ENCODE measurements at places on chromosomes 3 and 15.
A peak's percentile ranks its signal among the peaks of the same experiment; 100 is the strongest.

GRCh38 chr3:115660646-115661337 lies 37.5 kb downstream of the GAP43 start:
- DNase-seq: no peak

DNA sequence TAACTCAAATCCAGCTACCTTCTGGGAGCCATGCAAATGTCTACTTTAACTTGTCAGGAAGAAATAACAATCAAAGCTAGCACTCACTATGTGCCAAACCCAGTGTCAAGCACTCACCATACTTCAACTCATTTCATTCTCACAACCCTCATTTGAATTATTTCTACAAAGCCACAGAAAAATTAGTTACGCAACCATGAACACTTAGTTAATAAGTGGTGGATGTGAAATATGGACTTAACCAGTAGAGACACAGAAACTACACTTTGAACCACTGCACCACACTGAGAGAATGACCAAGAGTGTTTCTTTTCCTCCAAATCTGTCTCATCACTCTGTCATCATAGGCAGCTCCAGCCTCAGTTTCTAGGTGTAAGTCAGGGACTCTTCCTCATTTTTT lies 91.0 kb upstream of the MBNL1 start:
- no peak for DNase-seq

- no peak for DNase-seq
Observed at GRCh38 chr3:2024713-2025112, 74.0 kb upstream of the CNTN4 start.

DNA sequence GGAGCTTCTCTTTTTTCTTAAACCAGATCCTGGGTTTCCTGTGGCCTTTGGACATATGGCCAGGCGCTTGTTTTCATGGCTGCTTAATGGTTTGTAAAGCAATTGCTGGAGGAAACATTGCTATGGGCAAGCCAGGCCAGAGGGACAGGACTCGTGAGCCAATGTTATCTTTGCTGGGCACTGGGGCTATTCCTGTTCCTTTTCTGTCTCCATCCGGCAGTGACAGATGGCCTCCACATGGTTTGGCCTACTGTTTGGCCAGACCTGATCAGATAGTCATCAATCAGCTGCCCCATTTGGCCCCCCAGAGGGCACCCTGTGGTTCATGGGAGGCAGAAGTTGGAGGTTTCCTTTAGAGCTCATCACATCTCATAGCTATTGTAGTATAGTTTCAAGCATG lies 326.1 kb upstream of the ROPN1 start:
- no peak for DNase-seq

- no peak for DNase-seq
Observed at GRCh38 chr3:129794311-129795185, 99.0 kb downstream of the TMCC1 start.

DNA sequence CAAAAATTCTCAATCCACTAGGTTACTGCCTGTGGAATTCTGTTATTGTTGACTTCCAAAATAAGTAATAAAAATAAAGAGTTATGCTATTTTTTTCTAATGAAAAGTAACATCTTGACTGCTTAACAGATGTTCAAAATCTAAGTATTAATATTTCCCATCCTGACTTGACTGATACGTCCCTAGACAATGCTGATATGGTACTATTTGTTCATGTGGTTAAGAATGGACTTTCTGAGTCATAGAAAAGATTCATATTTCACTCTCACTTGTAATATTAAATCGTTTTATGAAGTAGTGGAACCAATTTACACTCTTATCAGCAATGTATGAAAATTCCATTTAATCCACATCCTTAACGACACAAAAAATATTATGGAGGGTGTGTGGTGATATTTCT lies 104.8 kb upstream of the PLSCR5 start:
- DNase-seq: no peak

DNA sequence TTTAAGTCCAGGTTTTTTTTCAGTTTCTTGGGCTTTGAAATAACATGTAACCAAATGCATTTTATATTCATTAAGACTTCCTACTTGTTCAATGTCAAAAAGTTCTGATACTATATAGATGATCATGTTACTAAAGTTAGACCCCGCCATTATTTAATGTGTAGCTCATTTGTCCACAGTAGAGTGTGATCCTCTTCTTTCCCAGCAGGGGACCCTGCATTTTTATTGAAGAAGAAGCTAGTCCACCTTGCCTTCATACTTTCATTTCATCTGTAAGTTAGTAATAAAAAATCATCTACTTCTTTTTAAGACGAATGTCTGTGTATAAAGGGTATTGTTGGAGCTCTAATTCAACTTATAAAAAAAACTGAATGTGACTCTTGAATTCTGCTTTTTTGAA lies 404.6 kb downstream of the SI start:
- no peak for DNase-seq

GRCh38 chr3:156206157-156206556 lies 85.8 kb downstream of the KCNAB1 start:
- DNase-seq: no peak

- no peak for DNase-seq
Observed at GRCh38 chr15:88124199-88124598, 132.3 kb downstream of the NTRK3 start.

DNA sequence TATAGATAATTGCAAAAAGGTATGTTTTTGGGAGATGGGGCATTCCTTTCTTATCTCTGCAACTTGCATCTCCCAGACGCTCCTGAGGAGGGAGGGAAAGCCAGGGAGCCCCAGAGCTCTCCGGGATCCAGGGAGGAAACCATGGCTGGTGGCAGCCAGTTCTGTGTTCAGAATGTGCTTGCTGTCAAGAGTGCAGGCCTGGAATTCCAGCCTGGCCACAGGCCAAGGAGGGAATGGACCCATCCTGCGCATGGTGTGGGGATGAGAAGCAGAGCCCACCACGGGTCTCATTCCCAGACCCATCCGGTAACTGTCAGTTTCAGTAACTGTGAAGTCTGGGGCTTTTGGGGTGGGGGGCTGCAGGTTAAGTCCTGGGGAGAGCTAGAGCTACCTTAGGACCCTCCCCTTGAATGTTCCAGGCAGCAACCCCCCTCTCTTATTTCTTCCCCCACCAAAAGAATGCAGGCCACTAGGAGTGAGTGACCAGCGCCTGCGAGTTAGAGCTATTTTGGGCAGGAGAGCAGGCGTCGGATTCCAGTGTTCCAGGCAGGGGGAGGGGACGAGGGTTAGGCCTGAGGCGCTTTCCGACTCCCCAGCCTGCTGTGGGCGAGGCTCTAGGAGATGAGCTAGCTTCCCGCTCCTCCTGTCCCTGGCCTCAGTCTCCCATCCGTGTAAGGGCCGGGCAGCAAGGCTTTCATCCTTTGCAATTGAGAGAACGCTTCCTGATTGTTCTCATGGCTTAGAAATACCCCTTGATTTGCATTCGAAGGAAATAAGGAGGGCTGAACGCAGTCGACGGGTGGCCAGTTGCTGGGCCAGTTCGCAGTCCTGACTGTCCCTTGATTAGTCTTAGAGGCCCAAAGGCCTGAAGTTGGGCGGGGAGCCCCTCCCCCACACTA lies 781 bp upstream of the DAG1 start:
- peak; percentile 79 for DNase-seq

DNA sequence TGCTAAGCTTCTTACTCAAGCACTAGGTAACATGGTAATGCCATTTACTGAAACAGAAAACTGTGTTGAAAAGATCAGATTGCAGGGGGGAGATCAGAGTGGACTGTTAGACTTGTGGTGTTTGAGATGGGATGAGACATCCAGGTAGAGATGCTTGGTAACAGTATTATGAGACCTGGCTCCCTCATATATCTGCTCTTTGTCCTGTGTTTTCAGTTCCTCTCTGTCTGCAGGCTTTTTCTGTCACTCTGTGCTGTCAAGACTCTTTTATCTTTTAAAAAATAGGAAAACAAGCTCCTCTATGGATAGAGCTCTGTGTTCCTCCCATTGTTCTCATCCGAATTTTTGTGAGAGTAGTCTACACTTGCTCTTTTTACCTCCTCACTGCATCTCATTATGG lies 48.1 kb downstream of the CALML4 start:
- no peak for DNase-seq

DNA sequence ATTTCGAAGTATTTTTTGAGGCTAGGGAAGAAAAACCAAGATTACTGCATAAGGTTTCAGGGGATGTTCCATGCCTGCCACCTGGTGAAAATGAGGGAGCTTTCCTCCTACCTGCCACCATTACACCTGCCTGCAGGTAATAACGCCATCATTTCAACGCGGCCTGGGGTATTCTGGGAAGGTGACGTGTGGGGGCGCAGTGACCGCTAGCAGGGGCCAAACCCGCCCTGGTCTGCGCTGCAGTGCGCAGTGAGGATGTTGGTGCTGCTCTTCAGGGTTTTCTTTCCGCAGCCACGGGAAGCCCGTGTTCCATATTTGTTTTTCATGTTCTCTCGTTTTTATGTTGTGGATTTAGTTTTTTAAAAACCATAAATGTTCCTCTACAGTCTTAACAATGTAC lies 37.4 kb upstream of the SNRPN start:
- DNase-seq: no peak

- DNase-seq: peak; percentile 78
Observed at GRCh38 chr3:72336821-72337479, 511.3 kb downstream of the SHQ1 start.

GRCh38 chr15:52408823-52409222 lies 113.2 kb upstream of the MYO5C start:
- DNase-seq: no peak

DNA sequence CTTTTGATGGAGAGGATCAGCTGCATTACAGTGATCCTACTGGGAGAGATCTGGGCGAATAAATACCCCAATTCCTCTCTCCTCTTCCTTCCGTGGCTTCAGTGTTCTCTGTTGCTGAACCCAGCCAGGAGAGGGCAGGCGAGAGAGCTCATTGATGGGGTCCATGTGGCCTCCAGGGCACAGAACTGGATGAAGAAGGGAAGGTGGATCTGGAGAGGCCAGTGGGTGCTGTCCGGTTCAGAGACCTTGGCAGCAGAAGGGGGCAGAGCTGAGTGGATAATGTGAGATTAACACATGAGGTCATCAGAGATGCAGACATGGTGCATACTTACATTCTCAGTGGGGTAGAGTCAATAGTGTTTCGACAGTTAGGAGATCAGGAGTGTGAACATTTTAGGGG lies 193.6 kb downstream of the CLSTN2 start:
- DNase-seq: no peak

DNA sequence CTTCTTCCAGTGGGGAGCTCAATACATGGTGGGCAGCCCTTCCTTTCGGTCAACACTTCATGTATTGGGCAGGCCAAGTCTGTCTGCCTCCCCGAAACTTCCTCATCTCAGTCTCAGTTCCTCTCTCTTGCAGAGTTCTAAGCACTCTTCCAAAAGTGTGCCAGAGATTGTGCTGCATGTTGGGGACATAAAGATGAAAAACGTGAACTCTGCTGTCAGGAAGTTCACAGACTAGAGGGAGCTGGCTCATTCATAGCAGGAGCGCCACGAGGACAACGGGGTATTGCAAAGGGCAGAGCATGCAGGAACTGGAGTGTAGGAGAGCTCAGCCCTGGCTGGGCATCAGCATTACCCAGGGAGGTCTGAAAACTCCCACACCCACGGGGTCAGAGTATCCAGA lies 15.3 kb upstream of the EPHB3 start:
- DNase-seq: no peak

GRCh38 chr3:103672346-103672745 lies 1237.5 kb downstream of the ZPLD1 start:
- no peak for DNase-seq

- DNase-seq: no peak
Observed at GRCh38 chr3:197440717-197441303, 115.0 kb downstream of the BDH1 start.

DNA sequence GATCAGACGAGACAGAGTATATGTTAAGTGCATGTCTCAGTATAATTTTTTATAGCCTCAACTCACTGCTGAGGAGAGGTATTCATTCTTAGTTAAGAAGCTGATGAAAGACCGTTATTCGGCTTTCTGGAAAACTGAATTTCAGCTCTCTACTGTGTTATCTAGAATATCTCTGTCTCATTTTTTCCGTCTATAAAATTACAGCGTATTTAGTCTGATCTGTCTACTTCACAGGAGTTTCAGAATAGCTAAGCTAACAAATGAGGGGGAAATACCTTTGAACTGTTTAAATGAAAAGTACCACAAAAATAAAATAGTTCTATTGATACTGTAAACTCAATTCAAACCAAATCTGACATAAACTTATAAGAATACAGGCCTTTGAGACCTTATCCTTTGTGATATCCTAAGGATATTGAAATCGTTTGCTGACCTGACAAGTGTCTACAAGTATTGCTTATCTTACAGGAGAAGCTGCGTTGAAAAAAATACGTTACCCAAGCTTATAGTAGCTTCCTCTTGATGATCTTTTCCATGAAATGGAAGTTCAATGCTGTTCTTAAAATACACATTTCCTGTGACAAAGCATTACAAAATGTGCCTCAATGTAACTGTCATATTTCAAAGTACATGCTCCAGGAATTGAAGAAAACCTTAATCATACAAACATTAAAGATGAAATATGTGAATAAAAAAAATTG lies 104.6 kb downstream of the IL1RAP start:
- no peak for DNase-seq

DNA sequence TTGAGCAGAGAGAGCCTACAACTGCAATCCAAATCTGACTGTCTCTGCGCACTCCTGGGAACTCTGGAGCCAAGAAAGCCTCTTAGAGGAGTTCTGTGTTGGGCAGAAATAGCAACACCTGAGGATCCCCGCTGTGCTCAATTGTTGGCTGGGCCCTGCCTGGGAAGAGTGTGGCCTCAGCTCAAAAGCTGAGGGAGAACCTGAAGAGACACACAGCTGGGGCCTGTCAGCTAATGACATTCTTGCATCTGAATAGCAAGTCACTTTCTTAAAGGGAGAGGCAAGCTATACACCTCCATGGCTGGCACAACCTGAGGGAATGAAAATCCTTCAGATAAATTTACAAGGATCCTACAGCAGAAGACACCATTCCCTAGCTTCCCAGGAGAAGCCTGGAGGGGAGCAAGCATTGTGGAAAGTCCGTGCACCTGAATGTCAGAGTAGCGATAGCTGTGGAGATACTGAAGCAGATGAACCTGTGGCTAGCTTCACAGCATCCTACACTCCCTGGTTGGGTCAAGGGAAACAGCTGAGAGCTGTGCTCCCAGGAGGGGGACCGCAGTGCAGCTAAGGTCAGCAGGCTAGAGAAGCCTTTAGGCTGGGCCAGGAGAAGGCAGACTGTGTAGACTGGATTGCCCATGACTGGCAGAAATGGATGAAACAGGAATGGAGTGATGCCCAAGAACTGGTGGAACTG lies 159.9 kb upstream of the PFN2 start:
- no peak for DNase-seq

DNA sequence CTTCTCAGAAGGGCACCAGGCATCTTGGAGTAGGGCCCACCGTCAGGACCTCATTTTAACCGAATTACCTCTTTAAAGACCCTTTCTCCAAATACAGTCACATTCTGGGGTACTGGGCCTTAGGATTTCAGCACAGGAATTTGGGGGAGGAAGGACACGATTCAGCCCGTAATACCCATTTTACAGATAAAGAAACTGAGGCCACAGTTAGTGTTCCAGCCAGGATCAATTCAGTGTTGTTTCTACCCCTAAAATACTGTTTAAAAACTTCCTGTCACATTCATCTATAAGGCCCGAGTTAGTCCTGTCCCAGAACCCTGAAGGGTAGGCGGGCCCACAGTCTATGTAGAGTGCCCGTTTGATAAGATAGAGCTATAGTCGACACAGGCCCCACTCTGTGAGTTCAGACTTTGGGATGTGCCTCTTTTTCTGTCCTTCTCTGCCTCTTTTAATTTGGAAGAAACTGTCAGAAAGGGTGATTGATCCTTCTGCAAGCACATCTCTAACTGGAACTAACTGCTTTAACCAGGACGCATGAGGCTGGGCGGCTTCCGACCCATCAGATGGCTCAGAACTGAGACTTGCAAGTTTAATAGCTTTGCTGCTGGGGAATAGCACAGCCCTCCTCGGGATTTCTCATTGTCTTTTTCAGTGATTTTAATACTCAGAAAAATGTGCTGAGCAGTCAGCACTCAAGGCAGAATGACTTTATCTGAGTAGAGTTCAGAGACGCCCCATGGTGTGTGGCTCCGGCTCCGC lies 19.5 kb downstream of the BFSP2 start:
- DNase-seq: no peak

All from right renal pelvis (tissue), 4 donors.